Esophagus mucosa (tissue), 1 donor: ENCODE measurements at places on chromosomes 2 and 18.

DNA sequence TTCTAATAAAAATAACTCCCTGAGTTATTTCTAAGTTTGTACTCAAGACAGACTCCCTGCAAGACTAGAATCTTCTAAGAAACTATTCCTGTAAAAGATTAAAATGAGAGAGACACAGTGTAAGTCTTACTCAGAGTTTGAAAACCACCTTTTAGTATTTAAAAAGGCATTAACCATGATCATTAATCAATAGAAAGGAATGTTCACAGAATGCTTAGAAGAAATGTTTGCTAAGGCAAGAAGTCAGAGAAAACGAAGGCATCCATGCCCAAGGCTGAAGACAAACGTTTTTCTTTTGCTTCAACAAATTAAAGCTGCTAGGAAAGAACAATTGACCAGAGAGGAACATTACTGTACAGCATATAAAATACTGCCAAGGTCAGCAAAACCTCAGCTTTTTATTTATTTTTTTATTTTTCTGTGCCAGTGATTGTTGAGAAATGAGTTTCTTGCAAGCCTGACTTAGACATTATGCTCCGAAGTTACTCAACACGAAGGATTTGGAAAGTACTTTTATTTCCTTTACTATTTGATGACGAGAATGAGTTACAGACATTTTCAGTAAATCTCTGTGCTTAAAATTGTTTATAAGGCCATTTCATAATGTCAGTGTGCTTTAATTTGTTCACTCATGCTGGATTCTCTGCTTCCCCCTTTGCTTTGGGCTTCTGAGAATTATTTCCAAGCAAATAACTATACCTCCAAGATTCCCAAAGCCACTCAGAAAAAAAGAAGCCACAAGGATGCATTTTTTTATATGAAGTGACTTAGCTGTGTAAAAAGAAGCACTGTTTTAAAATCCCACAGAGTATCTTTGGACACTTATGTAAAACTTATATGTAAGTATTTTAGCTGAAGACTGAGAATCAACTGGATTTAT lies 20.5 kb downstream of the RND3 start:
- ATAC-seq = peak; percentile 26

DNA sequence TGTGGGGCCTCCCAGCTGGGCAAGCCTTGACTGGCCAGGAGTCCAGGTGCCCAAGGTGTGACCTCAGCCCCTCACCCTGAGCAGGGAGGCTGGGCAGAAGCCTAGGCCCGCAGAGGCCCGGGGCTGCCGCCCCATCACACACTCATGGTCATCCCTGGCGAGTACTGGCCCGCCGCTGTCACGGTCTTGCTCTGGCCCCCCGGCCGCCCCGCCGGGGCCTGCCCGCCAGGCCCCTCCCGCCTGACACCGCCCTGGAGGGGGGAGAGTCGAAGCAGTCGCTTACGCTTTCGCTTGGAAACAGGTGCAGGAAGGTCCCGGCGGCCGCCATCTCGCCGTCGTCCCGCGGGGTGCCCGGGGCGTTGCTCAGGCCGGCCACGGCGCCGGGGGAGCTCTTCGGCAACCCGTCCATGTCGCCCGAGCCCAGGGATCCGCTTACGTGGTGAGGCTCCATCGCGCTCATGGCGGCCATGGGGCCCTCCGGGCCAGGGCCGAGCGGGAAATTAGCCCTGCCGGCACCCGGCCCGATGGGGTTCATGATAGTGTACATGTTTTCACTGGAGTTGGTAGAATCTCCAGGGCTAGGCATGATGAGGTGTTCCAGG lies 26.6 kb upstream of the ANKRD62 start:
- ATAC-seq = peak; percentile 30

GRCh38 chr18:78305789-78306188 lies 673.8 kb upstream of the SALL3 start:
- ATAC-seq = peak; percentile 75

DNA sequence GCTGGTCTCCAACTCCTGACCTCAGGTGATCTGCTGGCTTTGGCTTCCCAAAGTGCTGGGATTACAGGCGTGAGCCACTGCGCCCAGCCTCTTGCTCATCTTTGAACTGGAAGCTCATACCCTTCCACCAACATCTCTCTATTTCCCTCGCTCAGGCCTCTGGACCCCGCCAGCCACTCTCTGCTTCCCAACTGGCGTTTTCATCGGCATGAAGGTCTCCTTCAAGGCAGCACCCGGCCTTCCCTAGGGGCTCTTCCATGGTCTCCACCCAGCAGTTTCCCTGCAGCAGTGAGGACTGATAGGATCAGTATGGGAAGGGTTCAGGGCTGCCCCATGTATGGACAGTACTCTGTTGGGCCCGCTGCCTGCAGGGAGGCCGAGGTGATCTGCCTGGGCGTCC lies 65.8 kb upstream of the HS6ST1 start:
- ATAC-seq = no peak

- peak; percentile 64 for ATAC-seq
Measured at GRCh38 chr2:47344890-47345589, 57.9 kb upstream of the MSH2 start.

GRCh38 chr2:240701736-240702639 lies 10.3 kb downstream of the AQP12A start:
- ATAC-seq = no peak

- ATAC-seq = no peak
Measured at GRCh38 chr18:11866329-11866728, 15.1 kb downstream of the CHMP1B start.
